Spleen (tissue), 13 donors: ENCODE measurements at places on chromosomes 2 and 18. TPM values are rescaled to one million over a fixed set of nuclear protein-coding genes. Genes with fewer than 3 reads are reported as not detected.

TNS1 gene
- polyA plus RNA-seq = 48.7 TPM

HOXD10 gene
- polyA plus RNA-seq = not detected

NEU2 gene
- not detected for polyA plus RNA-seq

EHD3 gene
- polyA plus RNA-seq = 4.6 TPM

SNORC gene
- 5.1 TPM for polyA plus RNA-seq

CMPK2 gene
- 4.4 TPM for polyA plus RNA-seq

ERBB4 gene
- 0.02 TPM for polyA plus RNA-seq

GPBAR1 gene
- 2.9 TPM for polyA plus RNA-seq

PPP4R1 gene
- polyA plus RNA-seq = 15.0 TPM

CFAP221 gene
- polyA plus RNA-seq = 0.30 TPM

AMER3 gene
- polyA plus RNA-seq = not detected

OTOS gene
- not detected for polyA plus RNA-seq

COL6A3 gene
- 9.5 TPM for polyA plus RNA-seq

HS6ST1 gene
- 9.2 TPM for polyA plus RNA-seq

COL3A1 gene
- polyA plus RNA-seq = 24.9 TPM

ARHGAP15 gene
- polyA plus RNA-seq = 76.6 TPM

PFN4 gene
- polyA plus RNA-seq = 1.3 TPM

GAL3ST2 gene
- not detected for polyA plus RNA-seq

SPOPL gene
- polyA plus RNA-seq = 4.8 TPM

CENPA gene
- 2.5 TPM for polyA plus RNA-seq

UGGT1 gene
- polyA plus RNA-seq = 4.0 TPM

REG3A gene
- polyA plus RNA-seq = not detected

DYNAP gene
- polyA plus RNA-seq = 0.18 TPM

FTCDNL1 gene
- polyA plus RNA-seq = 3.1 TPM

PTPRN gene
- 0.12 TPM for polyA plus RNA-seq

UPP2 gene
- polyA plus RNA-seq = not detected

IL18RAP gene
- polyA plus RNA-seq = 4.8 TPM

C2orf78 gene
- polyA plus RNA-seq = not detected

CYP1B1 gene
- polyA plus RNA-seq = 26.4 TPM

MOCOS gene
- polyA plus RNA-seq = 0.18 TPM

POTEI gene
- polyA plus RNA-seq = not detected

CCDC195 gene
- polyA plus RNA-seq = not detected

FBXO15 gene
- polyA plus RNA-seq = 2.5 TPM

EFEMP1 gene
- 9.8 TPM for polyA plus RNA-seq

CCDC121 gene
- polyA plus RNA-seq = 3.5 TPM

TMEM163 gene
- polyA plus RNA-seq = 12.5 TPM

WDR35 gene
- 2.0 TPM for polyA plus RNA-seq

AQP4 gene
- 0.15 TPM for polyA plus RNA-seq

GTF2A1L gene
- 0.06 TPM for polyA plus RNA-seq

LYPD6 gene
- polyA plus RNA-seq = 0.09 TPM

MGAT4A gene
- polyA plus RNA-seq = 10.7 TPM

LIMS4 gene
- 0.15 TPM for polyA plus RNA-seq

PCARE gene
- polyA plus RNA-seq = not detected

RNU2-63P gene
- polyA plus RNA-seq = not detected

SLC11A1 gene
- polyA plus RNA-seq = 67.0 TPM

IL1A gene
- 1.6 TPM for polyA plus RNA-seq

LDLRAD4 gene
- 4.5 TPM for polyA plus RNA-seq

RPE gene
- polyA plus RNA-seq = 14.0 TPM

DAW1 gene
- not detected for polyA plus RNA-seq

MDH1B gene
- 0.35 TPM for polyA plus RNA-seq

LBX2 gene
- polyA plus RNA-seq = 0.50 TPM

FSHR gene
- polyA plus RNA-seq = not detected

CPO gene
- 0.15 TPM for polyA plus RNA-seq

PAIP2B gene
- polyA plus RNA-seq = 1.4 TPM
